GM12892 (cell line): ENCODE measurements at places on chromosomes 1 and 21.

DNA sequence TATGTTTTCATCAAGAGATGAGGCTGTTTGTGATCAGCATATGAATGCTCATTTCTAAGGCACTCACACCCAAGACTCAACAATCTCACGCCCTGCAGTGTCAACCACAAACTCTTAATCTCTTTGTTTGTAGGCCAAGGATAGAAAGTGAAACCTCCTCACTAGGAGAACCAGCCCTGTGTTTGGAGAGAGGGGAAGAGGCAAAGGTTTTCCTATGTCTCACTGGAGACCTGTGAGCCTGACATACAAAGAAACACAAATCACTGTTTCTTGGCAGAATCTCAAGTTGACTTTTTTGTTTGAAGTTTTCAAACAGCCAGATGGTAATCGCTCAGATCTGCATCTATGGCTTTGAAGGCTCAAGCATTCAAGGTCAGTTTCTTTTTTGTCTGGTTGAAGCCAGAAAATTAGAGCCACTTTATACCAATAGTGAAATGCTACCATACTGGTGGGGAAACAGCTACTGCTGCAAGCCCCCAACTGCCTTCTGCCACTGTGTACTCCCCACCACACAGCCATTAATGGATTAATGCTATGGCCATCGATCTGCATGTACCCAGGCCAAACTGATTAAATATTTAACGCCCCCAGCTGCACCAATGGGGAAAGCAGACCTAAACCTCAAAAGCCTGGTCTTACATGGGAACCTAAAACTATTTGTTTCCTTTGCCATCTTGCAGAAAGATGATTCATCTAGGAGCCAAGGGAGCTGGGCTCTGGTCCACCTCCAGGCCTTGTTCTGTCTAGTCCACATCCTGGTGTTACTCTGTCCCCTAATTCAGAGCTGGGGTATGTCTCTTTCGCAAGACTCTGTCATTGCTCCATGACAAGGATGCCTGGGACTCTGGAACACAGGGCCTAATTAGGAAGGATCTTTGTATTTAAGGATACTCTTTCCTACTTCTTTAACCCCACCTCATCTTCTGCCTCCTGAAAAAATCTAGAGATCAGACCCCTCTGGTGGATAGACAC, 16.3 kb downstream of the PDZK1 start:
- DNase-seq = peak; percentile 31

- DNase-seq = no peak
Measured at GRCh38 chr1:58786184-58786926, 2.5 kb upstream of the JUN start.

DNA sequence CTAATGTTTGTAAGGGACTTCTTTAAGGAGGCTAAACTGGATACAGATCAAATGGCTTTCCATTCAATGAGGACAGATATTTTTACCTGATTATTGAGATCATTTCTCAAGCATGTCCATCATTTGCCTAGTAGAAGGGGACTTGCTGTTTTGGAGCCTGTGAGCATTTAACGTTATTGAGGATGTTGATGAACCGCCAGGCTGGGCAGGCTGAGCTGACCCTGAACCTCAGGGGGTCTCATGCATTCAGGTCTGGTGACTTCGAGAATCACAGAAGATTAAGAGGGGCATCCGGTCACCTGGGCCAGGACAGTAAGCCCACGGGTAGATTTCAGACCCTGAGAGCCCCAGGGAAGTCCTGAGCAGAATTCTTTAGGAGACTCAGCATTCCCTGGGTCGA, 63.1 kb downstream of the BACE2 start:
- no peak for DNase-seq

DNA sequence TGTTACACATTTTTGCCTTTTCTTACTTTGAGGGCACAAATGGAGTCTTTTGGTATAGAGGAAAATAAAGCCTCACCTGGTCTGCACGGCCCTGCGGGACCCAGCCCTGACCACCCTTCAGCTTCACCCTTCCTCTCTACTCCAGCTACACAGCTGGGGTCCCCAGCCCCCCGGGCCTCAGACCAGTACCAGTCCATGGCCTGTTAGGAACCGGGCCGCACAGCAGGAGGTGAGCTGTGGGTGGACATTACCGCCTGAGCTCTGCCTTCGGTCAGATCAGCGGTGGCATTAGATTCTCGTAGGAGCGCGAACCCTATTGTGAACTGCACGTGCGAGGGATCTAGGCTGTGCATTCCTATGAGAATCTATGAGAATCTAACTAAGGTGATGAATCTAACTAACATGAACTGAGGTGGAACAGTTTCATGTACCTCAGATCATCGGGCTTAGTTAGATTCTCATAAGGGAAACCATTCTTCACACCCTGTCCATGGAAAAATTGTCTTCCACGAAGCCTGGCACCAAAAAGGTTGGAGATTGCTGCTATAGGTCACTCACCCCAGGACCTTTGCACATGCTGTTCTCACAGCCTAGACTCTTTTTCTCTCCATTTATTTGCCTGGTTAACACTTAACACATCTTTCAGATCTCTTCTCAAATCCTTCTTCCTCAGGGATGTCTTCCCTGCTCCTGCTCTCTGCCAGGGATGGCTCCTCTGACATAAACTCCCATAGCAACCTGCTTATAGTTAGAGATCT, 37.5 kb upstream of the ECE1 start:
- DNase-seq = no peak

DNA sequence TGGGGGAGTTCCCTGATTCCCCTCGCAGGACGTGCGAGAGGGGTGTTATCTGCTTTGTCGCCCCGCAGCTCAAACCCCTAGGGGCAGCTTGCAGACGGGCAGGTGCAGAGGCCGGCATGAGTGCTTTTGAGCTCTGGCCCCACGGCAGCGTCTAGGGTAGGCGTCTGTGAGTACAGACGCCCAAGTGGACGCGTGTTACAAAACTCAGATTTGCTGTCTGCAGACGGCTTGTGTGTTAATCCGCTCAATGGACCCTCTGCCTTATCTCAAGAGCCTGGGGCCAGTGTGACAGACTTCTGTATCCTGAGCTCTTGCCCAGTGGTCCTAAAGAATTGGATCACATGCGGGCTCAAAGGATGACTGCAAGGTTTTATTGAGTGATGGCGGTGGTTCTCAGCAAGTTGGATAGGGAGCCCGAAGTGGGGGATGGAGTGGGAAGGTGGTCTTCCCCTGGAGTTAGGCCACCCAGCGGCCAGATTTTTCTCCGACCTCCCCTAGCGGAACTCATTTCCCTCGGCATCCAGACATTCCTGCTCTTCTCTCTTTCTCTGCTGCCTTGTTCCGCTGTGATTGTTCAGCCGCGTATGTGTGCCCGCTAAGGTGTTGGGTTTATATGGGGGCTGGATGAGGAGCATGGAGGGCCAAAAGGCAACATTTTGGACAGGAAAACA, 9.4 kb downstream of the CFHR4 start:
- DNase-seq = no peak

- DNase-seq = no peak
Measured at GRCh38 chr1:223102797-223103533, 40.1 kb downstream of the TLR5 start.

DNA sequence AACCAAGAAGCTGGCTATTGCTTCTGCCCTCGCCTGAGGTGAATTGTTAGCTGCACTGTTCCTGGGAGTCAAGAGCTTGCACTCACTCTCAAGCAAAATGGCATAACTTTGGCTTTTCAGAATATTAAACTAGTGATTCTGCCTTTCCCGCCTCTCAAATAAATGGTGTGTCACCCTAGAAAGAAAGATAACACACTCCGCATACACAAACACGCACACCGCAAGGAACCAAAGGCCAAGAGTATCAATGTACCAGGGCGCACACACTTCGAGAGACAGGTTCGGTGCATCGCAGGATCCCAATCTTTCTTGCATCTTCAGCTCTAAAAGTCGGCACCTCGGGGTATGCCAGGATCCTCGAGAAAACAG, 470 bp upstream of the RTCA start:
- no peak for DNase-seq

DNA sequence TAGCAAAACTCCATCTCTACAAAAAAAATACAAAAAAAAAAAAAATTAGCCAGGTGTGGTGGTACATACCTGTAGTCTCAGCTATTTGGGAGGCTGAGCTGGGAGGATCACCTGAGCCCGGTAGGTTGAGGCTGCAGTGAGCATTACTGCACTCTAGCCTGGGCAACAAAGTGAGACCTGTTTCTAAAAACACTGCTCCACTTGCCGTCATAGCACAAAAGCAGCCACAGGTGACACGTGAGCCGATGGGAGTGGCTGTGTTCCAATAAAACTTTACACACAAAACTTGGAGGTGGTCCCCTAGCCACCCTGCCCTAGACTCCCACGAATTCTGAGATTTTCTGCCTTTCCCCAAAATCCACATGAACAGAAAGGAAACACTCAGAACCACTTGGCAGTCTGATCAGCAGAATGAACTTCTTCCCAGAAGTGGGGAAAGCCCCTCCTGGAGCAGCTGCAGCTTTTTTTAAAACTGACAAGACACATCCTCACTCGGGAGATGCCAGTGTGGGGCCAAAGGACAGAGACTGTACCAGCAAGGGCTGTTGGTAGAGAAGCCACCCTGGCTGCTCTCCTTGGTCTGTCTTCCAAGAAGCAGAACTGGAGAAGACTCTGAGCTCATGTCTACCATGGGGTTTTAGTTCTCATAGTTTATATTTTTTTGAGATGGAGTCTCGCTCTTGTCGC, 23.3 kb downstream of the PLEKHM2 start:
- no peak for DNase-seq

GRCh38 chr1:220894025-220894923, 15.0 kb downstream of the HLX start:
- no peak for DNase-seq

DNA sequence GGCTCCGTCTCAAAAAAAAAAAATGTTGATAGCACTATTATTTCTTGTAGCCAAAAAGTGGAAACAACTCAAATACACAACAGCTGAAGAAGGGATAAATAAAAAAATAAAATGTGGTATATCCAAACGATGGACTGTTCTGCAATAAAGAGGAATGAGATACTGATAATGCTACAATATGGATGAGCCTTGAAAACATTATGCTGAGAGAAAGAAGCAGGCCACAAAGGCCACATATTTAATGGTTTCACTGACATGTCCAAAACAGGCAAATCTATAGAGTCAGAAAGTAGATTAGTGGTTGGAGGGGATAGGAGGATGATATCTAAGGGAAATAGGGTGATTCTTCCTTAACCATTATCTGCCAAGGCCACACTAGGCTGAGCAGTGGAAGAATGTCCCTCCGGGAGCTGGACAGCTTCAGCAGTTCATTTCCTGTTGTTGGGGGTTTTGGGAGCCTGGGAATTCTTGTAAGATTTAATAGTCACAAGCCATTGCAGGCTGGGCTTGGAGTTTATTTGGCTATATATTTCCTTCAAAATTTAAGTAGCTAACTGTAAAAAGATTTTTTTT, 53.5 kb downstream of the ST3GAL3 start:
- no peak for DNase-seq

GRCh38 chr1:8597455-8597854, 220.0 kb downstream of the RERE start:
- DNase-seq = no peak

DNA sequence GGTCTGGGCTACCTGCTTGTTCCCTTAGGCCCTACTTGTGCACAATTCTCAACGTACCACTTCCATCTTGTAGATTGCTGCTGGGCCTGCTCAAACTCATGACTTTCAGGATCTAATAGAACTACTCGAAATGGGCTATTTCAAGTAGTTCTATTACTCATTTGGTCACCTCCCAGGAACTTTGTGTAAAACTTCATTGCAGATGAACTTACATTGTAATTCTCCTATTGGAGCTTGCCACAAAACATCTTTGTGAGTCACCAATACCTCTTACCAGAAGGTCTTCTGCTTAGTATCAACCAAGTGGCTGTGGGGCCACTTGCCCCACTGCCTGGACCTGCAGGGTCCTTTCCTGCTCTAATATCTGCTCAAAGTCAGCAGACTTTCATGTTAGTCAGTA, 10.7 kb upstream of the MYOCOS start:
- DNase-seq = no peak
